ENCODE measurements at places on chromosomes 7 and 10.

GRCh38 chr7:155257482-155258225, 40.0 kb upstream of the INSIG1 start:
- DNase-seq = peak; percentile 6

- DNase-seq = no peak
Observed at GRCh38 chr7:101535351-101535751, 93.7 kb downstream of the MYL10 start.

DNA sequence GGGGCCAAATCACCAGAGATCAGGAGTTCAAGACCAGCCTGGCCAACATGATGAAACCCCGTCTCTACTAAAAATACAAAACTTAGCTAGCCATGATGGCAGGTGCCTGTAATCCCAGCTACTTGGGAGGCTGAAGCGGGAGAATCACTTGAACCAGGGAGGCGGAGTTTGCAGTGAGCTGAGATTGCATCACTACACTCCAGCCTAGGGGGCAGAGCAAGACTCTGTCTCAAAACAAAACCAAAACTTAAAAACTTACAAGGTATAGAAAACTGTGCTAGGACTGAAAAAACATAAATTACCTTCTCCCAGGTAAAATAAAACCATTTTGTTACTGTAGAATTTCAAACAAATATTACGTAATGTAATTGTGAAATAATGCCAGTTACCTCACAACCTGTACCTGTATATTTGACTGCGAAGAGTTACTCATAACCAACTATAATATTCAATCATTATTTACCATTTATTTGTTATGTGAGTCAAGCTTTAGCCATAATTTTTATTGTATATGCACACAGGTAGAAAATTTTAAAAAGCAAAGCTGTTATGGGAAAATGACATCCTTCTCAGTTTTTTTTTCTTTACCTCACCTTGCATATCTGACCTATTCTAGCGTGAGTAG, 180.9 kb downstream of the SEMA3A start:
- no peak for DNase-seq

DNA sequence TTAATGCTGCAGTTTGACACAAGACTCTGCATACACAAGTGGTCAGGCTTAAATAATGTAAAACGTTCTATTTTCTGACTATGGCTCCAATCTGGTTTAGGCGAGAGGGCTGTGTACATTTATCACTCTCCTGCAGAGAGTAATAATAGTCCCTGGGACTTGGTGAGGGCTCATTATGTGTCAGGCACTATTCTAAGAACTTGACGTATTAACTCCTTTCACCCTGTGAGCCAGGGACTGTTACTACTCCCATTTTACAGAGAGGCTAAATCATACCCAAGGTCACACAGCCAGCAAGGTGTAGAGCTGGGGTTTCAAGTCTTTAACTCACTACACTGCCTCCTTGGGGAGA, 187.2 kb upstream of the LYZL2 start:
- no peak for DNase-seq

- DNase-seq = no peak
Observed at GRCh38 chr7:17056491-17057142, 174.8 kb upstream of the AGR3 start.

DNA sequence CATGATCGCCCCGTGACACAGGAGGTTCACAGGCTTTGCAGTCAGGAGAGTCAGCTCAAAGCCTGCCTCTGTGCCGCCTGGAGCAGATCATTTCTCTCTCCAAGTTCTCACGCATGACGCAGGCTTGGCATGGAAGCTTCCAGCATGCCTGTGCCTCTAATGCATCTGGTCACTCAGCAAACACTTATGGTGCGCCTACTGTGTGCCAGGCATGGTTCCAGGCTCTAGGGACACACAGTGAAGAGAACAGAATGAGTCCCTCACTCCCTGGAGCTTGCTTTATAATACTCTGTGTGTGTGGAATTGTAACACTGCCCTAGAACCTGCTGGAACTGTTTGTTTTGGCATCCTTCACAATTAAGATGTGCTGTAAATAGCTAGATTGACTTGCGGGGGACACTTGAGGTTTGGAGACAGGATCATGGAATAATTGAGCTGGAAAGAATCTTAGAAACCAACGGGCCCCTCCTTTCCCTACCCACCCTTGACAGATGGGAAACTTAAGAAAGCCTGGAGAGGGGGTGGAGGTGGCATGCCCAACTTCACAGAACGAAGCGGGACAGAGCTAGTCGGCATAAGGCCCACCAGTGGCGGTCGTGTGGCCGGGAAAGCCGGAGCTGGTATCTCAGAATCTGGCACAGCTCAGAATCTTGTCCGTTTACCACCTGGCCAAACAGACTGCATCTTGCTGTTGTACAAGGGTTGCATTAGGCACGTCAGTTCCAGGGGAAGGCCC, 4.6 kb upstream of the MYH16 start:
- DNase-seq = peak; percentile 46

GRCh38 chr7:33354201-33354600, 224.8 kb downstream of the BBS9 start:
- DNase-seq = no peak

DNA sequence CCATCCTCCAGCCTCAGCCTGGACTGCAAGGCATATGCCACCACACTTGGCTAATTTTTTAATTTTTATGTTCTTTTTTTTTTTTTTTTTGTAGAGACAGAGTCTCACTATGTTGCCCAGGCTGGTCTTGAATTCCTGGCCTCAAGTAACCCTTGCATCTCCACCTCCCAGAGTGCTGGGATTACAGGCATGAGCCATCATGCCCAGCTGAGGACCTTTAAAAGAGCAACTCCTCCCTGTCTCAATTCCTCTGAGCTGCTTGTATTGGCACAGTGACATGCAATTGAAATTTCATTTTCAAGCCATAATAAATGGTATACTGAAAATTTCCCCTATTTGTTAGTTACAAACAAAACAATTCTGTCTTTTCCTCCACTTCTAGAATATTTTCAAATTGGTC, 19.5 kb downstream of the DNAJB9 start:
- no peak for DNase-seq

- peak; percentile 22 for DNase-seq
Observed at GRCh38 chr10:110392868-110393740, 88.4 kb upstream of the SMNDC1 start.

DNA sequence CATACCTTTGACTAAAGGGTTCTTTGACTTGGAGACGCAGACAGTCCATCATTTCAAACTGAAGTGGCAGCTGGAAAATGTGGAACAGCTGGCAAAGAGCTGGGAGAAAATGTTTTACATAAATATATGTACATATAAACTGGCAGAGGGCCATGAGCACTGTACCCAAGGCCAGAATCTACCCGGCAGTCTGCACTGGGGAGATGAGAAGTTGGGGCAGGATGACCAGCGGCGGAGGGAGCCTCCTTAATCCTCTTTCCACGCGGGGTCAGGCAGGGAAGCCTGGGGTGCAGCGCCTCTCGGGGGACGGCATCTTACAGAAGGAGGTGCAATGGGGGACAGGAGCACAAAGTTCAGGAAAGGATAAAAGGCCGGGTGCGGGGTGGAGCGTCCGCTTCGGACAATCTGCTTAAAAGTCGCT, 1.3 kb downstream of the GLI3 start:
- no peak for DNase-seq

- DNase-seq = no peak
Observed at GRCh38 chr10:102316421-102316820, 71.1 kb downstream of the GBF1 start.

DNA sequence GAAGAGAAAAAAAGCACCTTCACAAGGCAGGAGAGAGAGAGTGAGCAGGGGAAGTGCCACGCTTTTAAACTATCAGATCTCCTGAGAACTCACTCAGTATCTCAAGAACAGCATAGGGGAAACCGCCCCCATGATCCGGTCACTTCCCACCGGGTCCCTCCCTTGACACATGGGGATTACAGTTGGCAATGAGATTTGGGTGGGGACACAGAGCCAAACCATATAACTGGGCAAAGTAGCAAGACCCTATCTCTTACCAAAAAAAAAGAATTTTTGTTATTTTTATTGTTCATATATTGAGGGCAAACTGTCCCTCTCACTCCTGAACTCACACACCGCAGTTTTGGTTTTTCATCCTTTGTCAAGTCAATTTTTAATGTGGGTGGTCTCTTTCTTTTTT, 18.2 kb upstream of the ZRANB1 start:
- DNase-seq = no peak

- no peak for DNase-seq
Observed at GRCh38 chr7:141201145-141201885, 127.5 kb downstream of the TMEM178B start.

DNA sequence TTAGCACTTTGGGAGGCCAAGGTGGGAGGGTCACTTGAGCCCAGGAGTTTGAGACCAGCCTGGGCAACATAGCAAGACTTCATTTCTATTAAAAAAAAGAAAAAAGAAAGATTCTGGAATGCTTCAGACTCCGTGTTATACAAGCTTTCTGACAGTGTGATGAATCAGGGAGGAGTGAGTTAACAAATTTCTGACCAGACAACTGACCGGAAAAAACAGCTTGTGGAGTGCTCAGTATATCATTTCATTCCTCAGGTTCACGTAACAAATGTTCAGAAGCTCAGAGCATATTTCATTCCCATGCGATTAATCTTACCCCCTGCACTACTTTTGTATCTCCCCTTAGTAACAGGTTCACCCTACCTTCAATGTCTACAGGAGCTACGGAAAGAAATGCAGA, 28.6 kb upstream of the TNPO3 start:
- no peak for DNase-seq

DNA sequence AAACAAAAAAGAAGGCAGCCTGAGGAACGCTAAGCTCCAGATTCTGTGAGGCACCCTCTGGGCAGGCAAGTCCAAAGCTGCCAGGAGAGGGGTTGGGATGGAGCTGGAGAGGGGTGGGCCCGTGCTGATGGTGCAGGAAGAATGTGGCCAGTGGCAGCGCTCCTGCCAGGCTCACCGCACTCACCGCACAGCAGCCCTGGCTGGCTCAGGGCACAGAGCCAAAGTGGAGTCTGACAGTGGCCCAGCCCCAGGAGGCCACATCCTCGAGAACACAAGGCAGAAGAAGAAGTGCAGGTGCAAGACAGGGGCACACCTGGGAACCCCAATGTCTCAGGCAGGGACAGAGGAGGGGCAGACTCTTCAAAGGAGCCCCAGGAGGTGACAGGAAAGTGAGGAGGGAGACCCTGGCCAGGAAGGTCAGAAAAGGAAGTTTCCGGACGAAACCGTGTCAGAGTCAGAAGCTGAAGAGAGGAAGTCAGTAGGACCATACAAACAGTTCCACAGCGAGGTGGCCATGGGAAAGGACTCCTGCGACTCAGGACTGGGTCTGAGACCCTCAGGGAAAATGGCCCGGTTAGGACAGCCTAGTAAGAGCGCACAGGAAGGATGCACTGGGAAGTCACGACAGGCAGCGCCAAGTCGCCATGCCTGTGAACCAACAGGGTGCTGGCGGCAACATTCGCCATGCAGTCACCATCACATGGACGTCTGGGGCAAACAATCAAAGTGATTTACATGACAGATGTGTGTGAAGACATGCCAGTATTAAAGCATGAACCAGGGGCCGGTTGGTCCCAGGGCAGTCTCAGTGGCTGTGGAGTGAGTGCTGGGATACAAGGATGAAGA, 54.4 kb downstream of the COBL start:
- peak; percentile 58 for DNase-seq

DNA sequence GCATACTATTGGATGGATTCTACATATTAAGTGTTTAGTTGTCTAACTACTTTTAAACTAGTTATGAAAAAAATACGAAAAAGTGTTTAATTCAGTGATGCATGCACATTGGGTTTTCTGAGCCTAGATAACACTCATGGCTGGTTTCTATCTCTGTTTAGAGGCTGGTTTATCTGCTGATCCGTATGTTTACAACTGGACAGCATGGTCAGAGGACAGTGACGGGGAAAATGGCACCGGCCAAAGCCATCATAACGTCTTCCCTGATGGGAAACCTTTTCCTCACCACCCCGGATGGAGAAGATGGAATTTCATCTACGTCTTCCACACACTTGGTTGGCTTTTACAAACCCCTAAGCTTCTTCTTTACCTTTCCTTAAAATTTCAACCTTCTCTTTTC, 10.2 kb downstream of the GPNMB start:
- DNase-seq = no peak

GRCh38 chr10:50999163-50999562, 75.1 kb upstream of the PRKG1 start:
- no peak for DNase-seq

- no peak for DNase-seq
Observed at GRCh38 chr7:100127866-100128636, 1.3 kb downstream of the MBLAC1 start.

DNA sequence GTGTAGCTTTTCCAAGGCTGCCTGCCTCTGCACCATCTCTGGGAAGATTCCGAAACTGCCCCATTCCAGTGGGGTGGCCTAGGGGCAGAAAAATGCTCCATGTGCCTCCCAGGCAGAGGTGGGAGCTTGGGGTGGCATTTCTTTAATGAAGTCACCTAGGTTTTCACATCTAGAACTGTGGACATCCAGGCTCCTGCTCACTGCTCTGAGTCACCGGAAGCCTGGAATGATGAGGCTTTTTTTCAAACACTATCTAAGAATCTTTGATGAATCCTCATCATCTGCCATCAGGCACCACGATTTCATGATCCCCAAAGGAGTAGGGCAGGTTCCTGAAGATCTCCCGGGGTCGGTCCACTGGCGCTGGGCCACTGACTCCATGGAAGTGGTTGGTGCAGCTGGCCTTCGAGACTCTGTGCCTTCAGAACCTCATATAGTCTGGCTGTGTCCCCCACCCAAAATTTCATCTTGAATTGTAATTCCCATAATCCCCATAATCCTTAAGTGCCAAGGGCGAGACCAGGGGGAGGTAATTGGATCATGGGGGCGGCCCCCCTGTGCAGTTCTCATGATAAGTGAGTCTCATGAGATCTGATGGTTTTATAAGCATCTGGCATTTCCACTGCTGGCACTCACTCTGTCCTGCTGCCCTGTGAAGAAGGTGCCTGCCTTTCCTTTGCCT, 37.1 kb downstream of the MTURN start:
- no peak for DNase-seq

- peak; percentile 34 for DNase-seq
Observed at GRCh38 chr10:65320236-65321026, 1605.4 kb upstream of the LRRTM3 start.

GRCh38 chr10:28318626-28319025, 15.8 kb upstream of the MPP7 start:
- no peak for DNase-seq

DNA sequence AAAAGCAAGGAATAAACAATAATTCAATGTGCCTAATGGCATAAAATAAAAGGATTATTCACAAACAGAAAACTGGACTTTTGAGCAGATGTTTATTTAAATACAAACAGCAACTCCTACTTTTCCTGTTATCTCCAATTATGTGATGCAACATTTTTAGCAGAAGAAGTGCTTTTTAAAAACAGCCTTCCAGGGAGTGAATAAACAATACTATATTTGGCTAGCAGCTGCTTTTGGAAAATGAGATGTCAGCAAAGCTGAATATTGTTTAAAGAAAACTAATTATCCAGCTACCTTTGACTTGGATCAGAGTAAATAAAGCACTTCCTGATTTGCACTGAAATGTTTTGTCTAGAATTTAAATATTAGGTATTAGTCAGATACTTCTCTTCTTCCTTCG, 23.2 kb downstream of the CDK1 start:
- no peak for DNase-seq

Measured in putamen (tissue), 1 donor.